NCI-H1092 (cell line): ENCODE measurements at places on chromosomes 16 and 17.

- no peak for DNase-seq
These were observed 45.6 kb downstream of the DNAH9 start for GRCh38 chr17:11643851-11644250.

DNA sequence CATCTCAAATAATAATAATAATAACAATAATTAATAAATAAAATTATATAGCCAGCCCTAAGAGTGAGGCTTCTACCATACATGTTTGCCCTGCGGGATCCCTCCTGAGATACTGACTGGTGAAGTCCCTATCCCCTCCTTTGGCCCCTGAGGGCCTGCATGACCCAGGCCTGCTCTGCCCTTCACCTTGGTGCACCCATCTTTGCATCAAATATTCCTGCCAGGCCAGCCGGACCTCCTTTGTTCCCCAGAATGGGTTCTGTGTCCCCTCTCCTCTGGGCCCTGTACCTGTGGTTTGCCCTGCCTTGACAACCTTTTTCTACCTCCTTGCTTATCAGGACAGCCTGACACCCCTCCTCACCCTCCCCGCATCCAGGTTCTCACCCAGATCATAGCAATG lies 2.0 kb upstream of the RNF112 start:
- DNase-seq = no peak

DNA sequence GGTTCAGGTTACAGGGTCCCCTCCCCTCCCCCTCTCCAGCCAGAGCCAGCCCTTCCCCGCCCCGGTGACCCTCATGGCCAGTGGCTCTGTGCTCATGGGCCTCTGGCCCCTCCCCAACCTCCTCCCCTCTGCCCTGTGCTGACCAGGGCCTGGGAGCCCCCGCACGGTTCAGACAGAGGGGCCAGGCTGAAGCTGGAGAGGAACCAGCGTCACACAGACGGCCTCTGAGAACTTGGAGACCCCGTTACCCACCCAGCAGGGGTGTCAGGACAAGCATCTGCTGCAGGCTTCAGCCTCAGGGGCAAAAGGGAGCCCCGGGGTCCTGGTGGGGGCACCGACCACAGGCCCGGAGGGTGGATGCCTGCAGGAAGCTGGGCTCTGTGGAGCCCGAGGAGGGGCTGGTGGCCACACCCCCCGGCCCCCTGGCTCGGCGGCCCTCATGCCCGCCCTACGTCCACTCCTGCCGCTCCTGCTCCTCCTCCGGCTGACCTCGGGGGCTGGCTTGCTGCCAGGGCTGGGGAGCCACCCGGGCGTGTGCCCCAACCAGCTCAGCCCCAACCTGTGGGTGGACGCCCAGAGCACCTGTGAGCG lies at the start of gene WFIKKN1:
WFIKKN1 (plus strand) TSS at position 171 of the 591 bp plus-strand sequence; CDS start at position 440, 269 bp downstream.
- no peak for DNase-seq

DNA sequence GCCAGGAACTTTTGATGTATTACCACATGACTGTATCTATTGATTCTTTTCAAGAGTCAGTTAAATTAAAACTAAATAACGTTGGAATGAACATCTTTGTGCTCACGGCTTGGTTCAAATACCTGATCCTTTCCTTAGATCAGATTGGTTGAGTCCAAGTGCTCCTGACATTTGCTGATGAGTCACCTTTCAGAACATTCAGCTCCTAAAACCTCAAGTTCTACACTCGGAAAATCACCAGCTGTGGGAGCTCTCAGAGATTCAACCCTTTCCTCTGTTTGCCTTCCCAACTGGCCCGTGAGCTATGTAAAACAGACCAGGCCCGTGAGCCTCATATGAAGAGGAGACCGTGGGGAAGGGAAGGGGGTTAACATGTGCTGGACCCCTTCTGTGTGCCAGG lies 68.1 kb downstream of the RTN4RL1 start:
- no peak for DNase-seq

DNA sequence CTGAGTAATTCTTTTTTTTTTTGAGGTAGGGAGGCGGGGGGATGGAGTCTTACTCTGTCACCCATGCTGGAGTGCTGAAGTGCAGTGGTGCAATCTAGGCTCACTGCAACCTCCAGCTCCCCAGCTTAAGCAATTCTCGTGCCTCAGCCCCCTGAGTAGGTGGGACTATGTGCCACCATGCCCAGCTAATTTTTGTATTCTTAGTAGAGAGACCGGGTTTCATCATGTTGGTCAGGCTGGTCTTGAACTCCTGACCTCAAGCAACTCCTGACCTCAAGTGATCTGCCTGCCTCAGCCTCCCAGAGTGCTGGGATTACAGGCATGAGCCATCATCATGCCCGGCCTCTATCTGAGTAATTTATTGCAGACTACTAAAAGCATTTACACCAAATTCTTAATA lies 19.4 kb downstream of the KPNB1 start:
- no peak for DNase-seq

GRCh38 chr17:27526604-27527002 lies 70.4 kb downstream of the KSR1 start:
- DNase-seq = no peak

GRCh38 chr17:36523113-36523512 lies 11.6 kb downstream of the MYO19 start:
- no peak for DNase-seq

DNA sequence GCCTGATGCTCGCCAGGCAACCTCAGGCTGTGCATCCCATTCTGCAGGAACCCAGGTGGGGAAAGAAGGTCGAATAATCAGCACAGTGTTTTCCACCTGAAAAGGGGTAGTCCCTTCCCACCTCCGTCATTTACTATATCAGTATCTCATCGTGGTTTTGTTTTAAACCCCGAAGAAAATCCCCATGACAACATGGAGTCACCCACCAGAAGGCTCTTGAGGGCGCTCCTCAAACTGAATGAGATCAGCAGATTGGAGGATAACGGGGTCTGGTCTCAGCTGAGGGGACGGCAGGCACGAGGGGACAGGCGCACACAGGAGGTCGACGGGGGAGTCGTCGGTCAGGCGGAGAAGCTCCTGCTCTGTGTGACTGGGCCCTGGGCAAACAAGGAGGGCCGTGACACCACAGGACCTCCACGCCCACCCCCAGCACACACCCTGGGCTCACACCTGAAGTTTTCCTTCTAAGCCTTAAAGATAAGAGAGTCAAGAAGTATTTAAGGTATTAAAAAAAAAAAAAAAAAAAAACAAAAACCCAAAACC lies 44.2 kb downstream of the MARF1 start:
- no peak for DNase-seq

GRCh38 chr16:1319041-1319440 lies 9.6 kb downstream of the UBE2I start:
- DNase-seq = no peak

DNA sequence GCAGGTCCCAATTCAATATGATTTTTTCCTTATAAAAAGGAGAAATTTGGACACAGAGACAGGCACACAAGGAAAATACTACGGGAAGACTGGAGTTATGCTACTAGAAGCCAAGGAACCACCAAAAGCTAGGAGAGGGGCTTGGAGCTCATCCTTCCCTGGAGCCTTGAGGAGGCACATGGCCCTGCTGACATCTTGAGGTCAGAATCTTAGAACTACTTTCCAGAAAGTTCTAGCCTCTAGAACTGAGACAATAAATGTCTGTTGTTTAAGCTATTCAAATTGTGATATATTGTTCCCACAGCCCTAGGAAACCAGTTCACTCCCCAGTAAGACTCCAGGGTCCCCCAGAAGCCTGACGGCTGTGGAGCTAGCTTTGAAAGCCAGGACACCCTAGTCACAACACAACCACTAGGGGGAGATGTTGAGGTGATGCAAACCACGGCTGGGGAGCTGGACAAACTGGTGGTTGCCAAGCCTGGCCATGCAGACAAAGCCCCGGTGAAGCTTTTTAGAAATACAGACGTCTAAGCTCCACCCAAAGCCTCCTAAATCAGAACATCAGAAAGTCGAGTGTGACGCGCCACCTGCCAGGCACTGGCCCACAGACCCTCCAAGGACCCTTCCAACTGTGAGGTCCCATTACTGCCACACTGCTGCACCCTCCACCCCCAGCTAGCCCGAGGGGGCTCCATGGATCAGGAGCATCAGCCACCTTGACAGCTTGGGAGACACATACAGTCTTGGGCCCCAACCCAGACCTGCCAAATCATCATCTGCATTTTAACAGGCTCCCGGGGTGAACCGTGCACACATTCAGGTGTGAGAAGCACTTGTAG lies 106.4 kb downstream of the SLC39A11 start:
- peak; percentile 61 for DNase-seq

DNA sequence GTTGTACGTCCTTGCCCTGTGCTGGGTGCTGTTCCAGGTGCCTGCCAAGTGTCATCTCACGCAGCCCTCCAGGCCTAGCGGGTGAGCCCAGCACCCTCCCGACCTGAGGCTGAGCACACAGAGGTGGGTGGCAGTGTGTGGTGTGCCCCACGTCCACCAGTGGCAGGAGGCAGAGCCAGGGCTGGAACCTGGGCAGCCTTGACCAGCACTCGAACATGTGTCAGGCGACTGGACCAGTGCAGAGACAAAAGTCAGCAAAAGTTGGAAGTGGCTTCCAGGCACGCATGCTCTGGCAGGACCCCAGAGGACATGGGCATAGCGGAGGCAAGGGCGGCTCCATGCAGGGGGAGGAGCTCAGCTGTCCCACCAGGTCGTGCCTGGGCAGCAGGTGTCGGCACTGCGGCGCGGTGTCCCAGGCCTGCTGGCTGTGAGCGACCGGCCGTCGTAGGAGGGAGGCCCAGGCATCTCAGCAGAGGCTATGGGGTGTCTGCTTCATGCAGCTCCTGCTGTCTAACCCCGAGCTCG lies 35.8 kb downstream of the COX4I1 start:
- DNase-seq = no peak

DNA sequence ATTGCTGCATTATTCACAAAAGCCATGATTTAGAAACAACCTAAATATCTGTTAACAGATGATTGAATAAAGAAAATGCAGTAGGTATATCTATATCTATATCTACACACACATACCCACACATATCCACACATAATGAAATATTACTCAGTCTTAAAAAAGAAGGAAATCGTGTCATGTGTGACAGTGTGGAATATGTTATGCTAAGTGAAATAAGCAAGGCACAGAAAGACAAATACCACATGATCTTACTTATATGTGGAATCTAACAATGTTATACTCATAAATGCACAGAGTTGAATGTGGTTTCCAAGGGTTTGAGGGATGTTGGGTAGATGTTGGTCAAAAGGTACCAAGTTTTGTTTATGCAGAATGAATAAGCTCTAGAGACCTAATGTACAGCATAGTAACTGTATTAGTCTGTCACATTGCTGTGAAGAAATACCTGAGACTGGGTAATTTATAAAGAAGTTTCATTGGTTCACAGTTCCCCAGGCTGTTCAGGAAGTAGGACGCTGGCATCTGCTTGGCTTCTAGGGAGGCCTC lies 156.1 kb downstream of the FTO start:
- DNase-seq = no peak

GRCh38 chr17:17685775-17686291 lies 4.6 kb downstream of the RAI1 start:
- DNase-seq = no peak

DNA sequence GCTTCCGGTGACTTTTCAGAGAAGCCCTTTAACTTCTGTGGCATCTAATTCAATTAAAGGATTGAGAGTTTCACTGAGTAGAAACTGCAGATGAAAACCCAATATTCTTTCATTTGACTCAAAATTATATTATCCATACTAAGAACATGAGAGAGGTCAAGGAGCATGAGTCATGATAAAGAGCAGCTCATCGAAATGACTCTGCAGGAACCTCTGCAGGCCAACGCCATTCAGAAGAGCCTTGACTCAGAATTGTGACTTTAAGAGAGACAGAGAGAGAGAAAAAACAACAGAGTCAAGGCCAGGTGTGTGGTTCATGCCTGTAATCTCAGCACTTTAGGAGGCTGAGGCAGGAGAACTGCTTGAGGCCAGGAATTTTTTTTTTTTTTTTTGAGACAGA lies 417.2 kb upstream of the XYLT1 start:
- no peak for DNase-seq

GRCh38 chr17:50346313-50347116 lies 589 bp downstream of the XYLT2 start:
- DNase-seq = no peak

DNA sequence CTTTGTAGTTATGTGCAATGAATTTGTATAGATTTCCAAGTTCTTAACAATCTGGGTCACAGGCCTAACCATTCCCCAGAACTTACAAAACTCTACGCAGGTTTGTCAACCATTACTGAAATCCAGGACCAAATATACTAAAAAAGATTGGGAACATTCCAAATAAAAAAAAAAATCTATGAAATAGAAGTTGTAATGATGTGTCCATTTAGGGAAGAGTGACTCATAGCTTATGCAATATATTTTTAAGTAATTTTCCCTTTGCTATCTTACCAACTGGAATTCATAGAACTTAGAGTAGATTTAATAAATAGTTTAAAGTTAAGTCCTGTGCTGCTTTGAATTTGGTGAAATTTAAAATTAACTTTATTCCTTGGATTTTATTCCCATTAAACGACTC lies 393.2 kb downstream of the PMP22 start:
- DNase-seq = no peak

DNA sequence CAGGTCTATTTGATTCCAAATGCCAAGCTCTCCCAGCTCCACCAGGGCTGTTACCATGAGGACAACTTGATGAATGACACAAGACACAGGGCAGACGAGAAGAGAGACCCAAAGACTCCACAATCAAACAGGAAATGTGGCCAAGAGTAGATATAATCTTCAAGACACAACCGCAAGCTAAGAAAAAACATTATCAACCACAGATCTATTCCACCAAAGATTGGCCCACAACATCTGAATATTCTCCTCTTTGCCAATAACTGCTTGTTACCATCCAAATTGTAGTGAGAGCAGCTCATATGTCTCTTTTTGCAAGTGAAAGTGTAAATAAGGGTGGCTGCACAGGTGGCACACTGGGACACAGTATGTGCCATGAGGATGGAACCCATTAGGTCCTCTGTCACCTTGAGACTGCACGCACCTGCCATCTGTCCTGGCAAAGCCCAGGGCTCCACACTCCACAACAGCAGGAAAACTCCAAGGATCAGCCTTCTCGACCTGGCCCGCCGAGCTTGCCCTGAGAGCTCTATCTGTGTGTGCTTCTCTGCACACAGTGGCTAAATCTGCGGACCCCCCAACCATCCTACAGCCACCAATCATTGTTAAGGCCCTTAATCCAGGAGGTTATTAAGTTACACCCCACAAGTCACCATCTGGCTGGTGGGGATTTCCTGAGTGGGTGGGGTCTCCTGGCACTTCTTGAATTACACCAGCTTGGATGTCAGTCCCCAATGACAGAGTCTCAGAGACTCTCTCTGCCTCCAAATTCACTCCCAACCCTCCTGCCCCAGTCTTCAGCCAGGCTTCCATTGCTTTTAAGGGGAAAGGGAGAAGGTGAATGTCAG lies 50.5 kb downstream of the DYNLRB2 start:
- no peak for DNase-seq

DNA sequence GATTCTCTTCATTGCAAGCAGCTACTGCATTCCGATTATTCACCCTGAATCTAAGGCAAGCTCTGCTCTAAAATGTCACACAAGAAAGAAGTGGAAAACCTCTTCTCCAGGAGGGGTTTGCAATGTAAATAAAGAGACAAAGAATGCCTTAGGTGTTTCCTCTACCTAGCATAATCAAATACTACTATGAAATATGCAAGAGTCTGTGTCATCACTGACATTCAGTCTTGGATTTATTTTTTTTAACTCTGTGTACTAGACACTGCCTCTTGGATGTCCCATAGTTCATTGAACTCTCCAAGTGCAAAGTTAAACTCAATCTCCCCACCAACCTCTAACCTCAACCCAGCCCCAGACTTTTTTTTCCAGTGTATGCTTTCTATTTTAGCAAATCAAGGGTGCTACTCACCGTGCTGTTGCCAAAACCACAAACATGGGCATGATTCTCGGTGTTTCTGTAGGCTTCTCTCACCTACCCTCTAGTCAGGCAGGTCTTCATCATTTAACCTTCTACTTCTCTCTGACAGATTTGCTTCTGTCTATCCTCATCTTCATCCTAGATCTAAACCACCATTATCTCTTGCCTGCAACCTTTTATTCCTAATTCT lies 329.1 kb downstream of the CDH13 start:
- no peak for DNase-seq
